ENCODE measurements at places on chromosomes 1 and 21.

- no peak for DNase-seq
These were observed 4.0 kb downstream of the WDR26 start for GRCh38 chr1:224430511-224431113.

GRCh38 chr1:92701147-92701546 is 83.8 kb downstream of the EVI5 start:
- DNase-seq: no peak

DNA sequence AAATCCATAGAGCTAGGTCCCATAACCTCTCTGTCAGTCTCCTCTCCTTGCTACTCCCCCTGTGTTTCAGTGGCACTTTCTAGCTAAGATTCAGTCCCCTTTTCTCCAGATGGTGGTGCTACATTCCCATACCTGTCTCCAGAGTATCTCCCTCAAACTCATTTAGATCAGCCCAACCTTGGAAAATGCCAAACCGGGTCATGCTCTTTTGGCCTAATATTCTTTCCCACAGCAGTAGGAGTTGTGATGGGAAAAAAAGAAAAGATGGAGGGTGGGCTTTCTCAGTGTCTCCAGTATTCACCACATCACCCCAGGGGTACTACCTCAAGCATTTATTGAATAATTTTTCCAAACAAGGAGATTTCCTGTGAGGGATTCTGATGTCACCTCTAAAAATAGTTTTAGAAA is 3.2 kb upstream of the RXFP4 start:
- DNase-seq: no peak

GRCh38 chr1:225257081-225257480 is 170.8 kb downstream of the LBR start:
- DNase-seq: no peak

DNA sequence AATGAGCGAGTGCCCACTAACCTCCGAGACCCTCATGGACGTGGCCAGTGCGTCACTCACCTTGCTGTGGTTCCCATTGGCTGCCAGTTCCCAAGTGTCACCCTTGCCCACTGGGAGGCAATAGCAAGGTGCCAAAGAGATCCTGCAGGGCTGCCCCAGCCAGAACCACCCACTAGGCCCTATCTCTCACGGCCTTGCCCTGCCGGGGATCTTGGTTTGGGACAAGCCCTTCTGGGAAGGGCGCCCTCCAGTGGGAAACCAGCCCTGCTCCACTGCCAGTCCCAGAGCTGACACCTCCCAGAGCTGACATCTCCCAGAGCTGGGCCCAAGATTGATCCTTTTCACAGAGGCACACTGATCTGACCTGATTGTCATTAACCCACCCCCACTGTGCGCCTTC is 2.1 kb upstream of the SELENON start:
- DNase-seq: peak; percentile 52

DNA sequence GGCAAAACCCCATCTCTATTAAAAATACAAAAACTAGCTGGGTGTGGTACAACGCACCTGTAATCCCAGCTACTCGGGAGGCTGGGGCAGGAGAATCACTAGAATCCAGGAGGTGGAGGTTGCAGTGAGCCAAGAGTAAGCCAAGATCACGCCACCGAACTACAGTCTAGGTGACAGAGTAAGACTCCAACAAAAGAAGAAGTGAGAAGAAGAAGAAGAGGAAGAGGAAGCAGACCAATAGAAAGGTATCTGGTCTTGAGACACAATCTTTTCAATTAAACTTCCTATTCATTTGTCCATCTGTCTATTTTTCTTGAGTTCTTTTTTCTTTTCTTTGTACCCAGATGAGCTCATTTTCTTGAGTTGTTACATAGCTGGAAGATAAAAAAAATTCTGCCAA is 55.7 kb upstream of the ACADM start:
- no peak for DNase-seq

DNA sequence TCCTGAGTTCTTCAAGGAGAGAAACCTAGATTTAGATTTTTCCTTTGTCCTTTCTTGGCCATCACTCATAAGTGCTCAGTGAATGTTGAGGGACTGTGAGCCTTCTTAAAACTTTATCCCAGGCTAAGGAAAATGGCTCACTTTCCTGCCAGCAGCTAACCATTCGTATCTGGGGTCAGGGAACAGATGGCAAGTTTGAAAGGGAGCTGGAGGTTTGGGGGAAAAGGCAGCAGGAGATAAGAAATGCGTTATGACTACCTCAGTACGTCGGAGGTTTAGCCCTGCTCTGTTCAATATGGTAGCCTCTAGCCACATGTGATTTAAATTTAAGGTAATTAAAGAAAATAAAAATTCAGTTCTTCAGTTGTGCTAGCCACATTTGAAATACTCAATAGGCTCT is 13.3 kb downstream of the RRP15 start:
- DNase-seq: no peak

GRCh38 chr1:116889380-116889779 is 20.3 kb upstream of the PTGFRN start:
- DNase-seq: no peak

DNA sequence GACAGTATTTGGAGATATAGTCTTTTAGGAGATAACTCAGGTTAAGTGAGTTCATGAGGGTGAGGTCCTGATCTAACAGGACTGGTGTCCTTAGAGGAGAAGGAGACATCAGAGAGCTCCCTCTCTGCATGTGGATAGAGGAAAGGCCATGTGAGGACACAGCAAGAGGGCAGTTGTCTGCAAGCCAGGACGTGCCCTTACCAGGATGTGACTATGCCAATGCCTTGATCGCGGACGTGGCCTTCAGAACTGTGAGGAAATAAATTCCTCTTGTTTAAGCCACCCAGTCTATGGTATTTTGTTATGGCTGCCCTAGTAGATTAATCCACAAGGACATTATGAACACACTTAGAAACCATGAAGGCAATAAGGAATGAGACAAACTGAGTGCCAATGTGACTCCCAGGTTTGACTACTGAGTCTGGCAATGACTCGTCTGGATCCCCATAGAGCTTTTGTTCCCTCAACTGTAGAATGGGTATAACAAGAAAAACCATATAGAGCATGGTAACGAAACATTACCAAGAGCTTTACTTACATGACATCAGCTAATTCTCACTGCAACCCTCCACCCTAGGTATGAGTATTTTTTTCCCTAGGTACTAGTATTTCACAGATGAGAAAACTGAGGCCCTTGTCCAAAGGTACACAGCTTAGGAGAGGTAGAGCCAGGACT is 6.5 kb downstream of the URB1 start:
- DNase-seq: no peak

GRCh38 chr1:243587823-243588560 is 262.1 kb downstream of the AKT3 start:
- no peak for DNase-seq

- no peak for DNase-seq
These were observed 7.2 kb upstream of the SLC9A1 start for GRCh38 chr1:27162090-27162489.

- peak; percentile 88 for DNase-seq
These were observed at the start of gene CACHD1 for GRCh38 chr1:64469977-64470664. TSS of gene CACHD1 (plus strand) at chr1:64470129. CDS start at chr1:64470745, 616 bp downstream.

- peak; percentile 82 for DNase-seq
These were observed 96.1 kb downstream of the LACTBL1 start for GRCh38 chr1:22876359-22877111.

GRCh38 chr1:22717037-22717760 is 6.6 kb downstream of the EPHB2 start:
- DNase-seq: no peak

DNA sequence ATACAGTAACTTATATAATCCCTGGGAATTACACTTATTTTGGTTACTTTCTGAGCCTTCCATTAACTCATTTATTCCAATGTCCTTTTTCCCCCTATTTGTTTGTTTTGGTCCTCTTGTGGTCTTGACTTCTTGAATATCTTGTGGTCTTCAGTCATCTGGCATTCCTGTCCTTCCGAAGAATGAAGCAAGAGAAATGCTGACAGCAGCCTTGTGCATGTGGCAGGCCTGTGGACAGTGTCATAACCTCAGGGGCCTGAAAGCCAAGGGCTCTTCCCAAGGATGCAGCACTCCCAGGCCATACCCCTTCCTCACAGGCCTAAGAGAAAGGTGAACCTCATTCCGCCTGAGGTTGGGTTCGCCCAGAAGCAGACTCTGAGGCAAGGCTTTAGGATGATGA is 470.2 kb downstream of the DISC1 start:
- no peak for DNase-seq

DNA sequence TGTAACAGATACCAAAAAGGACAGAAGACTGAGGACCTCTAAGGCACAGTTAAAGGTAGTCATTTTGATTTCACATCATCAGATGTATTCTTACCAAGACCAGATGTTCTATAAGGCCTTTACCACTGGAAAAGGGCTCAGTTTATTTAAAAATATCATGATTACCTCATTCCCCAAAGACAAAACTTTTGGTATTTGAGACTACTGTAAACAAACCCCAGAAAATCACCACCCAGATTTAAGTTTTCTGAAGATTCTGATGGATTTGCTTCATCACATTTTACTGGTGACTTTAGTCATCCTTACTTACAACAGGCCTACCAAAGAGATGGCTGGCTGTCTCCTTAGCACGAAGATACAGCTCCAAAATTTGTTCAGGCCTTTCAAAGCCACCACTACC is 8.3 kb downstream of the ENAH start:
- no peak for DNase-seq

GRCh38 chr1:97905141-97905940 is 15.5 kb downstream of the DPYD start:
- no peak for DNase-seq

DNA sequence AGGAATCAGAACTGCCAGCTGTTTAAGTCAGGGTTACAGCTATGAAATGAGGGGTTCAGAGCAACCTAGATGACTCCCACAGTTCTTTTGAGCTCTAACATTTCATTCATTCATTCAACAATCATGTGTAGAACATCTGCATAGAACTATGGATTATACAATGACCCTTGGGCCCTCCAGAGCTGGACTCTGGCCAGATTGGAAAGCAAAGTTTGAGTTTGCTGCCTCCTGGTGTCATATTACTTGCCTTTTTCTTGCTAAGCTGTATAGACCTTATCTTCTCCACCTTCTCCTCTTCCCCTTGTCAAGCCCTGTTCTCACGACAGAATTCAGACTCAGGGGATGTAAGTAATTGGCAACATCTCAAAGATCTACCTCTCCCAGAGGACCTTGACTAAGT is 4.0 kb downstream of the CASQ2 start:
- peak; percentile 25 for DNase-seq

GRCh38 chr1:150207281-150207971 is 28.5 kb downstream of the ANP32E start:
- DNase-seq: no peak

- no peak for DNase-seq
These were observed 1528.0 kb upstream of the TPTE start for GRCh38 chr21:8993284-8993942.

DNA sequence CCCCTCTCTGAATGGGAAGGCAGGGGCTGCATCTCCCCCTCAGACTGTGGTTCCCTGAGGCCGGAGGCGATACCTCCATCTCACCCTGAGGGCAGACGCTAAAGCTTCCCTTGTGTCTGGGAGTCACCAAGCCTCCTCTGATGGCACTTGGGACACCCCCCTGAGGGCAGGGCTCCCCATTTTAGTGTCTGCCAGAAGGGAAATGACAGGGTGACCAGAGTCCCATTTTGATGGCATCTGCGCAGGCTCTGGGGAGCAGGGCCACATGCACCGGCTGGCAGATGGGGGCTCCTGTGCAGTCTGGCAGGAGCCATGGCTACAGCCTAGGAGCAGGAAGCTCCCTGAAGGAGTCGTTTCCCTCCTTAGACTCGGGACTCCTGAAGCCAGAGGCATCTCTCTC is 1.7 kb downstream of the S100A2 start:
- no peak for DNase-seq

- no peak for DNase-seq
These were observed 71.4 kb downstream of the ARHGEF16 start for GRCh38 chr1:3525551-3526482.

GRCh38 chr21:43306391-43306790 is 120.5 kb downstream of the SIK1 start:
- no peak for DNase-seq

- no peak for DNase-seq
These were observed 74.1 kb downstream of the XCL2 start for GRCh38 chr1:168469690-168470089.

DNA sequence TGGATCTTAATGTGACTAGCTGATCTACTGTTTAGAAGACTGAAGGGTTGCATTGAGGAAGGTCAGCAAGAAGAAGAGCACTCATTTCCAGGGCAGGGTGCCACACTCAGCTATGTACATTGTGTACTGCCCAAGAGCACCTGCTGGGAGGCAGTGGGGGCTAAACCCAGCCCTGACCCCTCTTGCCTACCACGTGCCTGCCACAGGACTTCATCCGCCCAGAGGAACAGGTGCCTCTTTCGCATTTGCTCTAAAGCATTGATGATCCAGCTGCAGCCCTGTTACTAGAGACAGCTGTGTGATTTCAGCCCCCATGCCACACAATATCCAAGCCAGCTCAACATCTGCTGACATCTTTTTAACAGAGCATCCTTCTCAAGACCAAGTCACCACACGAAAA is 341.8 kb downstream of the LMX1A start:
- no peak for DNase-seq

GRCh38 chr1:12167493-12168429 is 970 bp downstream of the TNFRSF1B start:
- no peak for DNase-seq

- DNase-seq: no peak
These were observed 26.8 kb downstream of the PTTG1IP start for GRCh38 chr21:44846485-44847260.

DNA sequence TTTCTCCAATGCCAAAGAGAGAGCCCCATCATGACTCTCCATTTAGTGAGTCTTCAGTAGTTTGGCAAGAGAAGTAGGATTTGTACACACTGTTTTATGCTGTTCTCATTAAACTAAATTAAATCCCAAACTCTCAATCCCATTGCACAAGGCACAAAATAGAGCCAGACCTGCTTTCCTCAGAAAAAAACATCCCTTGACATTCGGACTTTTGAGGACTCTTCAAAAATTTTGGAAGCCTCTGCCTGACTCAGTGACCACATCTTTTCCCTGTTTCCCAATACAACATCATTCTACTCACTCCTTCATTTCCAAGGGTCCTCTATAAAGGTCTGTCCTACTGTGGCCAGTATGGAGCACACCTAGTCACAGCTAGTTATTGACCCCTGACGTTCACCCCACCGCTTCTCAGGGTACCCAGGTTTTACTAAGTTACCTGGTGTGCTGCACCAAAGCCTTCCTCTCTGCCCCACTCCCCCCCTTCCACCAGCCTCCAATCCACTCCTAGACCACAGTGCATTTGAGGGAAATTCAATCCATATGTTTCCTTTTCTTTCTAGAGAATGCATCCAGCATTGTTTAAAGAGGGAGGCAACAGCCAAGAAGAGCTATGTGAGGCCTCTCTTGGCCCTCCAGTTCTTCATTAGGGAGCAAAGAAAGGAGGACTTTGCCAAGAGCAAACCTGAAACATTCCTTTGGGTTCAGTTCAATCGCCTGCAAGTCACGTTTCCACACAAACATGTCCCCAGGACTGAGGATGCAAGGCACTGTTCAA is 428.7 kb downstream of the PLPP3 start:
- no peak for DNase-seq

- DNase-seq: no peak
These were observed 103.4 kb upstream of the ADAR start for GRCh38 chr1:154711416-154711815.
